NCI-H2081 (cell line): ENCODE measurements at places on chromosomes 11 and 22.

DNA sequence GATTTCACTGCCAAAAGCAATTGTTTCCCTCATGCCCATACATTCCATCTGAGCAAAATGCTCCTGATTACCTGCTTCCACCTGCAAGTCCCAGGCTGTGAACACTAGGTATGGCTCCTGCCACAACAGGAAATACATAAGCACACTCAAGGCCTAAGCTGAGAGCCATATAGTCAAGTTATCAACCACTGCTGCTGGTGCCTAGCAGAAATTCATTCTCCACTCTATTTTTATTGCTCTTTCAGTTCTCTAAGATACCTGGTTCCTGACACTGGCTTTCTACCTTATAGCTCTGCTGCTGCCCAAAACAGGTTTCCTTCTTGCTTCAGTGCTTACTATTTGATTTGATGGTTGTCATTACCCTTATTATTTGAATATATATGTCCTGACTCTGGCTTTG is 31.6 kb downstream of the SLC36A4 start:
- DNase-seq: peak; percentile 10

DNA sequence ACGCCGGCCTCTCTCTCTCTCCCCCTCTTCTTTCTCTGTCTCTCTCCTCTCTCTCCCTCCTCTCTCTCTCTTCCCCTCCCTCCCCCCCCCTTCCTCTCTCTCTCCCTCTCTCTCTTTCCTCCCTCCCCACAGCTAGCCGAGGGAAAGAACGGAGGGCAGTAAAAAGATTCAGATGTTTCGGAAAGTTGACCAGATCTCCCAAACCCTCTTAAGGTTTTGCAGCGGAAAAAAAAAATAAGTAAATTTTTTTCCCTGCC is 195 bp upstream of the ALX4 start:
- DNase-seq: no peak

DNA sequence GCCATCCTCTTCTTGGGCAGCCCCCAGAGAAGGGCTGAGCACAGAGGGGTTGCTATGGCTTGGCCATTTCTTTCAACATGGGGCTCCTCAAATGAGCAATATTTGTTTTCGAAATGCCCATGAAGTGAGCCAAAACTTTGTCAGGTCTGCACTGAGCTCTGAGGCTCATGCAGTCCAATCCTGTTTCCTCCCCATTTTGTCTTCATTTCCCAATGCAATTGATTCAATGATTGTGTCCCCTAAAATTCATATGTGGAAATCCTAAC is 60.6 kb upstream of the CD44 start:
- DNase-seq: no peak

DNA sequence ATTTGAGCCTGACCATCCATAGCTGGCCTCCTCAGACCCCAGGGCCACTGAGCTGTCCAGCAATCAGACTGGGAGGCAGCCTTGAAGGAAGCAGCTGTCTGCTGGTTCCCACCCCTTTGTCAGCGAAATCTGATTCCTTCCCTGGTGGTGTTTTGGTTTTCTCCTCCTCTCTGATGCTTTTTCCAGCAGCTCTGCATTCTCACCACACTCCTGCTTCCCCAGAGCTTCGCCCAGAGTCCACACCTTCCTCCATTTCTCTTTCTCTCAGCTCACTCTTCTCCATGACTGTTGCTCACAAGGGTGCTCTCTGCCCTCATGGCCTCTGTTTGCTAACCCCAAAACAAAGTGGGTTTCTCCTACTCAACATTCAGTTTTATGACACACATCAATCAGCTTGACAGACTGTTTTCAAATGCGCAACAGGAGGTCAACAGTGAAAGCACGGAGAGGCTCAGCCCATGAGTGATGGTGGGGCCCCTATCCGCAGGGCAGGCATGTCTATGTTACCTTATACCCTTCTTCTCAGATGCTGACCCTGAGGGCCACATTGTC is 130.6 kb upstream of the MTNR1B start:
- peak; percentile 21 for DNase-seq

- DNase-seq: no peak
Observed at GRCh38 chr11:77301510-77301909, at the start of gene GDPD4. Gene GDPD4 (minus strand): TSS chr11:77301686. CDS start chr11:77285137, 16,549 bp downstream.

DNA sequence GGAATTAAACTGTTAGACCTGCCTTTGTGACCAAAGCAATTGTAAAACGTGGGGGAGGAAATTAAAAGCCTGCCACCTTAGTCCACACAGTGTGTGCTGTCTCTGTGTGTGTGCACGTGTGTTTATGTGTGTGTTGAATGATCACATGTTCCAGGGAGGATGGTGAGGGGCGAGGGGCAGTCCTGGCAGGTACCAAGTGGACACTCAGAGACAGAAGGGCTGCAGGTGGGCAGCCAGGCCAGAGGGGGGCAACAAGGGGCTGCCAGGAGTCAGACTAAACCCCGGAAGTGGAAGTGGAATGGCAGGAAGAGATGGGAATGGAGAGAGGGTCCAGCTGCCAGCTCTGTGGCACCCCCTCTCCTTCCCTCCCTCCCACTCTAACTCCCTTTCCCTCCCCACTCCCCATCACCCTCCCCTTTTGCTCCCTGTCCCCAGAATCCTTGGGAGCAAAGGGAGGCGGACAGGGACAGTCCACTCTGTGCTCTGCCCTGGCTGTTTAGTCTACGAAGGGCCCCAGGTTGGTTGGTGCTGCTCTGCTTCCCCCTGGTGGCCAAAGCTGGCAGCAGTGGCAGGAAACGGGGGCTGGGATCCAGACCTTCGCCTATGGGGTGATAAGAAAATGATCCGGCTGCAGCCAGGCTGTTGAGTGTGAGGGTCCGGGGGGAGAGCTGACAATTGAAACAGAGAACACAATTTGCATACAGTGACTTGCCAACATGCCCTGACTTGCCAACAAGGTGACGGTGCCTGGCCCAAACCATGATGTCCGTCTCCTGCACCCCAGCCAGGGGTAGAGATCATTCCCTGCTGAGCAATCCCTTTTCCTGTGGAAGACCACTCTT is 24.4 kb downstream of the P2RY2 start:
- DNase-seq: peak; percentile 63
